ENCODE measurements at places on chromosomes 5 and 9.

DNA sequence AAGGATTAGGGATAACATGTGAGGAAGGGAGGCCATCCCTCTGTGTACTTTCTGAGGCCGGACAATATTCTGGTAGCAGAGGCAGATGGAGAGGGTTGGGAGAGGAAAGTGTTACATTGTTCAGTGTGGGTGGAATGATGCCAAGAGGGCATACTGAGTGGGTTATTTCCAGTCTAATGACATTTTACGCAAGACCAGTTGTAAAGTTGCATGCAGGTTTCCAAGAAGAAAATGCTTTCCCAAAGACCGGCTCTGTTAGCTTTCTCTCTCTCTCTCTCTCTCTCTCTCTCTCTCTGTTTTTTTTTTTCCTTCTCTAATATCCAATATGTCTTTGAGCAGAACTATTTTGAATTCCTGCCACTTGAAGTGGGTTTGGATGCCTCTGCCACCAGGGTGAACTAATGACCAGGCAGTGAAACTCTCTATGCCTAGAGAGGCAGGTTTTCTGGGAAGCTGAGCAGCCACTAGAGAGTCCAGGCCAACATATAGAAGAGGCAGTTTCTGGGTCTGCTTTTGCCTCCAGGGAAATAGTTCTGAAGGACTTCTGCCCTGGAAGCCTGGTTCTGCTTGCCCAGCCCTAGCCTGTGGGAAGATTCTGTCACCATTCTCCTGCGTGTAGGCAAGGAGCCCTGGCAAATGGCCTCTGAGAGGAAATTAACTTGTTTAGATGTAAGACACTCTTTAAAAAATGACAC is 24.4 kb upstream of the ZNF366 start:
- H3K4me1 ChIP-seq = peaks cover 6% of the 10 kb centered on the region
- H3K4me3 ChIP-seq = no peak overlapping the region
- no peaks in the 10 kb centered on the region for H3K27me3 ChIP-seq
- DNase-seq = peak; percentile 19

GRCh38 chr5:14852779-14853178 is 18.8 kb downstream of the ANKH start:
- DNase-seq = no peak
- H3K4me1 ChIP-seq = peaks cover 17% of the 10 kb centered on the region
- no peak overlapping the region for H3K4me3 ChIP-seq

DNA sequence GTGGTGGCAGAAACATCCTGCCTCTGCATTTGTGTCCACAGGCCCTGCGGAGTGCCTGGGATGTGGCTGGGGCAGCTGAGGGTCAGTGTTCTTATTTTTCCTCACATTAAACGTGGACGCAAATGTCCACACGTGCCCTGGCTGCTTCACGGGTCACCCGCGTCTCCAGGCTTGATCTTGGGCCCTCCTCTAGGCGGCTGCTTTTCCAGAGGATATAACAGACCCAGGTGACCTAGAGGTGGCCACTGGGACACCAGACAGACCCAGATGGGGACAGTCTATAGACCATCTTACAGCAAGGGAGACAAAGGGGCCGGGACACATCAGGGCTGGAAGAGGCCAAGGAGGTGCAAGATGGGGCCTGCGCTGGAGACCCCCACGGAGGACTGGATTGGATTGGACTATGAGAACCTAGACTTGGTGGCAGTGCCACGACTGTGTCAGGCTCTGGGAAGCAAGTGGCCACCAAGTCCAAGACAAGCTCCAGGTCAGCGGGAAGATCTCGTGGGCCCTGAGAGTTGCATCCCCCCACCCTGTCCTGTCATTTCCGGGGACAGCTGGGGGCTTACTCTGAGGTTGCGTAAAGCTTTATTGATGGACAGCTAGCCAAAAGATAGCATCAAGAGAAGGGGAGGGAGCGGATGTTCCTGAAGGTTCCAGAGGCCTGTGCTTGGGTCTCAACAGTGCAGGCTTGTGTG is 6.9 kb downstream of the WNK2 start:
- no peak overlapping the region for H3K27ac ChIP-seq
- no peak overlapping the region for H3K4me3 ChIP-seq
- no peaks in the 10 kb centered on the region for H3K4me1 ChIP-seq
- no peak for DNase-seq

DNA sequence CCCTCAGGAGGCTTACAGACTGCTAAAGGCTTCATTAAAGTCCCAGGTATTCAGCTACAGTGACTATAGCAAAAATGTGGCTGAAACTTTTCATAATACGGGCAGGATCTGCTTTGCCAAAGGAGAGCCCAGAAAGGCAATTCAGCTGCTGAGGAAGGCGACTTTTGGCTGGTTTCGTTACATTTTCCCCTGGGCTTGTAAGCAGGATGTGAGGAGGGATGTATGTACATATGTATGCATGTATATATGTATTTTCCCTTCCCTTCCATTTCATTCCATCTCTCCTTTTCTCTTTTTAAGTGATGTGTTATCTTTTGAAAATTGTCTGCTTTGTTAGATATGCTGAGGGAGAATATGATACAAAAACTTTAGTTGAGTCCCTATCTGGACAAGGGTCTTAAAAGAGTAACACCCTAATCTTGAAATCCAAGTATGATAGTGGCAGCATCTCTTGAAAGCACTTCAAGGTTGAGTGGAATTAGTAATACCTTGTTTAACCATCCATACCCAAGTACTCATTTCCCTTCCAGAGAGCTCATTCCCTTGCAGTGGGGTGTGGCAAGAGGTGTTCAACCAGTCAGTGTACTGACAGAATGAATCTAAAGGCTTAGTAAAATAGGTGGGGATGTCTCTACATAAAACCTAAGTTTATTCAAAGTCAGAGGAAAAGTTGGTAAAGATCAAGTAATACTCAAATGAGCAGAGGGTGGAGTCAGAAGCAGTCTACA is 28.7 kb downstream of the RAD1 start:
- no peak for DNase-seq
- no peak overlapping the region for H3K4me3 ChIP-seq
- peaks cover 7% of the 10 kb centered on the region for H3K4me1 ChIP-seq
- no peak overlapping the region for H3K27ac ChIP-seq

- peak overlapping the region; percentile 69 for H3K4me3 ChIP-seq
- peaks cover 10% of the 10 kb centered on the region for H3K4me1 ChIP-seq
- H3K27ac ChIP-seq = no peak overlapping the region
- H3K36me3 ChIP-seq = no peaks in the 10 kb centered on the region
Measured at GRCh38 chr5:59275170-59275509, 618.4 kb downstream of the PDE4D start.

DNA sequence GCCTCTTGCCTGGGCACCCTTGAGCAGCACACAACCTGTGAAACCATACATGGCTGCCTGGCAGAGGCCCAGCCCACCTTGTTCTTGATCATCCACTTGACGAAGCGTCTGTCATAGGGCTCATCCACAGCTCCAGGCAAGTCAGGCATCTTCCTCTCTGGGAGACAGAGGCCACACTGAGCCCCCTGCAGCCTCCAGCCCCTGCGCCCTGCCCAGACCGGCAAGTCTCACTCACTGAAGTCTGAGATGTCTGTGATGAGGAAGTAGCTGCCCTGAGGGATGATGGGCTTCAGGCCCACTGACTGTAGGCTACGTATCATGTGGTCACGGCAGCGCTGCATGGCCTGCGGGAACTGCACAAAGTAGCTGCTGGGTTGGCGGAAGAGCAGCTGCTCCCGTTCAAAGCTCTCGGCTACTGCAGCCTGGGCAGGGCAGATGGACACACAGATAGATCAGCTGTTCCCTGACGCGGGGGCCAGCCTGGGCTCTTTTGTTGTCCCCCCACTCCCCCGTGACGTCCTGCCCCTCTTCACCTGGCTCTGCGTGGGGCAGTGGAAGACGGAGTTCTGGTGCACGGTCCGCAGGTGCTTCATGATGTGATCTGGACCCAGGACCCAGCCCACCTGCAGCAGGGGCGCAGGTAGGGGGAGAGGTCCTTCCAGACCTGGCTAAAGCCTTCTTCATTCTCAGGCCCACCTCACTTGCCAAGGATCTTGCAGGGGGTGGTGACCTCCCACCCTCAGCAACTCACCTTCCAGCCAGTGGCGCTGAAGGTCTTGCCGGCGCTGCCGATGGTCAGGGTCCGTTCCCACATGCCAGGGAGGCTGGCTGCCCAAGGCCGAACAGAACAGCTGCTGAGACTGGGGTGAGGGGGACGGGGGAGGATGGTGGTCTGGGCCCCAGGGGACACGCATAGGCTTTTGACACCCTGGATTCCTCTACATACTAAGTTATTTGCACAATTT is 5.9 kb upstream of the SPOUT1 start:
- no peaks in the 10 kb centered on the region for H3K4me1 ChIP-seq
- H3K4me3 ChIP-seq = no peak overlapping the region
- peaks cover 12% of the 10 kb centered on the region for H3K36me3 ChIP-seq
- H3K27me3 ChIP-seq = no peaks in the 10 kb centered on the region

DNA sequence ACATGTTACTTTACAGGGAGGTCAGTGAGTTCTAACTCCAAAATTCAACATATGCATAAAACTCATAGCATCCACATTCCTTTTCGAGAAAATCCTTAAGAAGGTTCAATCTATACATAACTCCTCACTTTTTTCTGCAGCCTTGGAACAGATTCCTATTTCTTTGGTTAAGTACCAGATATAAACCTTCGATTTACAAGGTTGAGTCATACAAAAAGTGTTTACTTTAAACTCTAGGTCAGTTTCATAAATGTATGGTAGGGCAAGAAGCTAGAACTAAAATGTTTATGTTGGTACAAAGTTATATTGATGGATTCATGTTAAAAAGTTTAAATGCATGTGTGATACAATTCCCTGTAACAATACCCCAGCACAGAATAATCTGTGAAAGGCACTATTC is 19.4 kb downstream of the CDKN2AIPNL start:
- H3K4me3 ChIP-seq = no peak overlapping the region
- H3K27me3 ChIP-seq = no peaks in the 10 kb centered on the region
- peak overlapping the region; percentile 24 for H3K27ac ChIP-seq
- peaks cover 38% of the 10 kb centered on the region for H3K4me1 ChIP-seq
- H3K36me3 ChIP-seq = peaks cover 29% of the 10 kb centered on the region
- DNase-seq = peak; percentile 11

GRCh38 chr9:81035171-81035570 is 654.2 kb downstream of the TLE1 start:
- H3K27ac ChIP-seq = no peak overlapping the region
- peak; percentile 52 for DNase-seq
- H3K4me3 ChIP-seq = no peak overlapping the region
- H3K27me3 ChIP-seq = peaks cover 7% of the 10 kb centered on the region
